T-helper 2 cell treated with Interferon-gamma antibody and Interleukin-4, amounts not matched to agents 5 μg/mL and 100 μg/mL, for 36 hours (primary cell): ENCODE measurements at places on chromosomes 1 and 21.

GRCh38 chr1:46364612-46365011 lies 24.0 kb downstream of the NSUN4 start:
- no peak for DNase-seq

- peak; percentile 30 for DNase-seq
These were observed 32.1 kb downstream of the SH3BP5L start for GRCh38 chr1:248793592-248793991.

GRCh38 chr1:94621395-94621794 lies 79.8 kb upstream of the F3 start:
- DNase-seq, result no peak

DNA sequence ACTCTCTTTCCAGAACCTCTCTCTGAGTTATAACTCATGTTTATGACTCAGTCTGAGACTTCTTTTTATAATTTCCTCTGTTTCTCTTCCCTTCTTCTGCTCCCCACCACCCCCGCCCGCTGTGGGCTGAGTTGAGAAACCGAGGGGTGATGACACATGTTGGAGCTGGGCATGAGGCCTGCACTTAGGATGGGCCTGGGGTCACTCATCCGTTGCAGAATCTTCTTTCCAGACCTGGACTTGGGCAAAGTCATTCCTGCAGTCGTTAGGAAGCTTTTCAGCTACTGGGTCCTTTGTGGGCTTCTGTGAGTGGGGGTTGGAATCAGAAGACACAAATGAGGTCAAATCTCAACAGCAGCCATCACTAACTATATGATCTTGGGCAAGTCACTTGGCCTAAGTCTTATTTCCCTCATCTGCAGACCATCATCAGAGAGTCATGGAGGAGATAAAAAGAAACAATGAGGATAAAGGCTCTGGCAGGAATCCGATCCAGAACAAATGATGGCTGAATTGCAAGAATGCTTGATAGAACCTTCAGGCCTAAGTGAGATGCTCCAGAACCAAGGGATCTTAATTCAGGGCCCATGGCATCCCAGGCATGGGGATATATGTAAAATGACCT lies 53.4 kb downstream of the RPS6KA1 start:
- DNase-seq, result peak; percentile 87

DNA sequence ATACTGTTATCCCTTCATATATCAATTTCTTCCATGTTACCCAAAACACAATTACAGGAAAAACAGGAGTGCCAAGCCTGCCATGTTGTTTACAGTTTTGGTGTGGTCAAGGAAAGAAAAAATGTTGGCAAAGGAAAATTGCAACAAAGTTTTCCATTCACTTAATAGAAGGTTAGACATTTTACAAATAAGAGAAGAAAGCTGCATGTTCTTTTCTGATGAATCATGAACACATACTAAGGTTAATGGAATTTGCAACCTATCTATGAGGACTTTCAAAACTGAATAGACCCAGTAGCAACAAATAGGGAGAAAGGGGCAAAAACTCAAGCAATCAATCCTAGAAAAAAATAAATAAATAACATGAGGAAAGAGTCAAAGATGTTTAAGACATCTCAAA lies 556.7 kb downstream of the DPYD start:
- DNase-seq, result no peak

GRCh38 chr1:166079276-166079675 lies 87.5 kb downstream of the FAM78B start:
- DNase-seq, result no peak

- no peak for DNase-seq
These were observed 1.2 kb downstream of the CAMSAP2 start for GRCh38 chr1:200739702-200740570.
